ENCODE measurements at places on chromosomes 3 and 15.

GRCh38 chr3:124887177-124887931, at the start of gene ITGB5:
Gene ITGB5 (minus strand): TSS chr3:124887365. CDS start chr3:124887000, 365 bp downstream.
- DNase-seq = peak; percentile 36

GRCh38 chr3:129758785-129759320, 134.7 kb downstream of the TMCC1 start:
- no peak for DNase-seq

GRCh38 chr3:65483480-65483879, 555.2 kb downstream of the MAGI1 start:
- DNase-seq = no peak

DNA sequence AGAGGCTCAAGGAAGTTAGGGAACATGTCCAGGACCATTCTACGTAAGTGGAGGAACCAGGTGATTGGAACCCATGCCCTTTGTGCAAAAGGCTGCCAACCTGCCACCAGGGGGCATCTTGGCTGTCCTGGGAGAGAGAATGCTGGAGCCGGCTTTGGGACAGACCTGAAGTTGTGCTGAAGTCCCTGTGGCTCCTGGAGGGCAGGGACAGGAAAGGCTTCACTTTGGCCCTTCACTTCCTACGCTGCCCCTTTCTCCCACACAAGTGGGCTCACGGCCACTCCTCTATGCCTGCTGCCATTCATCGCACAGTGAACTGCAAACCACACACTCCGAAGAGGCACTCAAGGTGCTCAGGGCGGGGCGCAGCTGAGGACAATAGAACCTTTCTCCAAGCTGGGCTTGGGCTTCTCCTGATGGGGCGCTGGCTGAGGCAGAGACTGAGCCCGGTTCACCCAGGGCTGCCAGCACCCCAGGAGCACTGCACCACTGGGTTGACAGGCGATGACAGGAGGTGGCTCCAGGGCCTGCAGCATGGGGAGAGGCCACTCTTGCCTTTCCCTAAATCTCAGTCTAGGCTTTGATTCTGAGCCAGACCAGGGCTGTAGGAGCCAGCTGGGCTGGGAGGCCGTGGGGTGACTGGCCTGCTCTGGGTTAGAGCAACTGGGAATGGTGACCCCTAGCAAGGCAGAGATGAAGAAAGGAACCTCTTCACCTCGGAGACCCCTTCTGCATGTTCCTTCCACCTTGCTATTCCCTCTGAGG, 8.4 kb downstream of the SHF start:
- no peak for DNase-seq

- no peak for DNase-seq
These were observed 28.8 kb upstream of the KLF13 start for GRCh38 chr15:31297575-31298456.

DNA sequence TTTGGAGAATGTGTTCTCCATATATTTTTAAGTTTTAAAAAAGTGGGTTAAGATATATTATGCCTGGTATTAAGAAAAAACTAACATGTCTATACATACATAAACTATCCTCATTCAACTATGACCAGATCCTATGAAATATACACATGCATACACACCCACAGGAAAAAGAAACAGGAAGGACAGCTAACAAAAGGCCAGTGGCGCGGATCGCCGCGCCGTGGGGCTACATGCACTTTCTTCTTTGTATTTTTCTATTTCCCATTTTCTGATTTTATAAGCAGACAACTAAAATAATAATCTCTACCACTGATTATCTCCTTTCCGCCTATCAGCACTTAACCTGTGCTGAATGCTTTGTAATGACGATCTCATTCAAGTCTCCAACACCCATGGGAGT, 160.1 kb downstream of the OR4M2 start:
- no peak for DNase-seq

DNA sequence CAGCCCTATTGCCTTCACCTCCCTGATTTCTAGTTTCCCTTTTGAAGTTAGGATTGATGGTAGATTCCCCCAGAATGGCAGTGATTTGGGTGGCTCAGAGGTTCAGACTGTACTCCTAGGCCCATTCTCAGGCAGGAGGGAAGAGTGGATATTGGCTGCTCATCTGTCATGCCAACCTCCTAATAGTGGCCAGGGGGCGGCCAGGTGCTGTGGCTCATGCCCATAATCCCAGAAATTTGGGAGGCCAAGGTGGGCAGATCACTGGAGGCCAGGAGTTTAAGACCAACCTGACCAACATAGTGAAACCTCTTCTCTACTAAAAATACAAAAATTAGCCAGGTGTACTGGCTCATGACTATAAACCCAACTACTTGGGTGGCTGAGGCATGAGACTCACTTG, 11.3 kb downstream of the RRP9 start:
- no peak for DNase-seq

DNA sequence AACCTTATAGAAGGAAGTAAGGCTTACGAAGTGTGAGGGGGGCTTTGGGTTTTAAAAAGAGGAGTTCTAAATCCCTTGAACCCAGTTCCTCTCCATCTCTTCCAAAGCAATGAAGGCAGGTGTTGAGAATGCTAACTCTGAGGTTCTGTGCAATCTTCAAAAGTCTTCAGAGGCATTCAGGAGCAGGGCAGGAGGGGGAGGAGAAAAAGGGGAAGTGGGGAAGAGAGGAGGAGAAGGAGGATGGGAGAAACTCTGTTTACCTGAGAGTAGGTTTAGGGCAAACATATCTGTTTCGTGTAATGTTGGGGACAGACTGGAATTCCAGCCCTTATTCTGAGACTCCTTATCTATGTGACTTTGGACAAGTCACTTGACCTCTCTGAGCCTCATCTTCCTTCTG, 36.9 kb downstream of the FAM3D start:
- no peak for DNase-seq

- no peak for DNase-seq
These were observed 248.0 kb upstream of the CNTN3 start for GRCh38 chr3:74862476-74862875.

GRCh38 chr15:101652786-101653430, 727 bp upstream of the TM2D3 start:
- no peak for DNase-seq

- no peak for DNase-seq
These were observed 213.1 kb upstream of the LRRFIP2 start for GRCh38 chr3:37387462-37387861.

GRCh38 chr3:53843195-53844177, 2.7 kb downstream of the CHDH start:
- DNase-seq = no peak

- DNase-seq = no peak
These were observed 175.1 kb downstream of the PTPRG start for GRCh38 chr3:61736506-61736905.

- no peak for DNase-seq
These were observed 224.7 kb upstream of the SATB1 start for GRCh38 chr3:18649666-18650363.

DNA sequence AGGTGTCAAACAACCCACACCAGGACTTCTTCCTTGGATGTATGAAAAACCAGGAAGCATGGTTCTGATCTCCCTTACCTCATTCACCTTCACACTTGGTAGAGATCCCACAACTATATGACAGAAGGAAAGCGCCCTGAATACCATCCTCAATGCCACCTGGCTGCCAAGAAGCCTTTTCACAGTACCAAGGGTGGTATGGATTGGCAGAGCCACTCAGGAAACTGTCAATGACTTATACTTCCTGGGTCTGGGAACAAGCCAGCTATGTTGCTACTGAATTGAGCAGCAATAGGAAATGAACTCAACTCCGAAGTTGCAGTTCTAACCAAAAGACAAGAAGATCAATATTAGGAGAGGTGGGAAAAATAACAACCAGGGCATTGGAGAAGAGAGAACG, 72.5 kb upstream of the PSMD6 start:
- no peak for DNase-seq

GRCh38 chr15:68537506-68537905, 41.3 kb upstream of the CORO2B start:
- DNase-seq = no peak

DNA sequence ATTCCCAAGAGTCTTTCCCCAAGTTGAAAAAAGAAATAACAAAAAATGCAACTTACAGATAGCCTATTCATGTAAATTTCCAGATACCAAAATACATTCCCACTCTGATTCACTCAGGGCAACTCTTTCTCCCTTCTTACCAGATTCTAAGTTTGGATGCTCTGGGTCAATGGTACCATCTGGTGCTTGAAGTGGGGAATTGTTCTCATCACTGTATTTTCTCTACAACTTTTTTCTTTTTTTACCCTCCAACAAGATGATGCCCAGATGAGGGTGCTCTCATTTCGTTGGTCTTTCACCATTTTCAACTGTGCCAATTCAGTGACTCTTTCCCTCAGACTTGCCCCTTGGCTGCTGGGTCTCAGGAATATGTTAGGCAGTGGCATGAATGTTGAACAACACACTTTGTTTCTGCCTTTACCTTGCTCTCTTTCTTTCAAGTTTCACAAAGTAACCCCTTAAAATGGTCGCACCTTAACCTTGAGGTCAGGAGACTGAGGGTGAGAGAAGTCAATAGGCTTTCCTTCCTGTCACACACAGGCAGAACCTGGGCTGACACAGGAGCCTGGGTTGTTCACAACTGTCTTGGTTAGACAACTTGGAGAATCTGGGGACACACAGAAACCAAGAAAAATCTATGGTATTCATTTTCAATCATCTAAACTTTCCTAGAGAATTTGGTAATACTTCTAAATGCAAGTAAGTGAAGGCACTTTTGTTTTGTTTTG, 330.7 kb upstream of the SLCO3A1 start:
- DNase-seq = no peak

DNA sequence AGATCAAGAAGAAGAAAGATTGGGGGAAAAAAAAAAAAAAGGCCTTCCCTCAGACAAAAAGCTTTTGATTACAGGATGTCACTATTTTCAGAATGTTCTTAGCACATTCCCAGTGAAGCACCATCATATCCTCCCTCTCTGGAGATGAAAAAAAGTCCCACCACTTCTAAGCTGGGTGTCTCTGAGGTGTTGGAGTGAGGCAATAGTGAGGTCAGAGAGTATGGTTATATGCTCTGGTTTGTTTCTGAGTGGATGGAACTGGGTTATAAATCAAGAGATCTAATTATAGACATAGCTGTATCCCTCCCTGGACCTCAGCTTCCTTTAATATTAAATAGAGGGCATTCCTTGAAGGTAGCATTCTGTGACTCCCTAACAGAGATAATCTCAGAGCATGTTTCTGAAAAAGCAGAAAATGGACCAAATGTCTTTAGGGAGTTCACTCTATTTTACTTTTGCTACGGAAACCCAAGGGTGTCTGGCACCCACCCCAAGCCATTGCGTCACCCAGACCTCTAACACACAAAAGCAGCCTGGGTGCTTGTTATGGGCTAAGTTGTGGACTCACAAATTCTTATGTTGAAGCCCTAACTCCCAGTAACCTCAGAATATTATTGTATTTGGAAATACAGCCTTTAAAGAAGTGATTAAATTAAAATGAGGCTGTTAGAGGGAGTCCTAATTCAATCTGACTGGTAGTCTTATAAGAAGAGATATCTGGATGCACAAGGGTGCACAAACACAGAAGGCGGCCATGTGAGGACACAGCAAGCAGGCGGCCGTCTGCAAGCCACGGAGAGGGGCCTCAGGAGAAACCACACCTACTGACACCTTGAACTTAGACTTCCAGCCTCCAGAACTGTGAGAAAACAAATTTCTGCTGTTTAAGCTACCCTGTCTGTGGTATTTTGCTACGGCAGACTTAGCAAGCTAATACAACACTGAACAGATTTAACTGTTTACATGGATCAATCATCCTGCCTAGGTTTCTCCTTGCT, 81.5 kb downstream of the MB21D2 start:
- DNase-seq = no peak

- DNase-seq = no peak
These were observed 17.8 kb upstream of the ERICH6 start for GRCh38 chr3:150721285-150722130.

DNA sequence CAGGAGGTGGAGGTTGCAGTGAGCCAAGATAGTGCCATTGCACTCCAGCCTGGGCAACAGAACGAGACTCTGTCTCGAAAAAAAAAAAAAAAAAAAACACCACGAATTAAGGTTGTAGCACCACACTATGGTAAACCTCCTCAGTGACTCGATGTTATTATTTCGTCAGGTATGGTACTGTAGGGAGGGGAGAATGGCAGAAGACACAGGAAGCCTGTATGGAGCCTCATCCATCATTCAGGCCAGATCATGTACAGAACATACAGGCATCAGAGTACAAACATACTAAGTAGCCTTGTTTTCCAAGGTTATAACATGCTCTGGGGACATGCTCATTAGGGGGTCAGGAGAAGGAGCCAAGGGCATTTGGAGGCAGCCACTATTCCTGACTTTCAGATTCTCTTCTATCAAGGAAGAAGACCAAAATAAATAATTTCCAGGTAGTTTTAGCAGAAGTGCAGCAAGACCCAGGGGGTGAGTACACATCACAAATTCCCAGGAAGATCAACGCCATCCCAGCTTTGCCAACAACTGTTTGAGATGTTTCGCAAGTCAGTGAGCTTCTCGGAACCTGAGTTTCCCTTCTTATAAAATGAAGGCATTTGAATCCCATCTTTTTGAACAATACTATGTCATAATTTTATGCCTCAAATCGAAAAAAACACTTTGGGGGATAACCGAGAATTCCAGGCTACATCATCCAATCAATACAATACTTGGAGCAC, 79.8 kb downstream of the FOXP1 start:
- DNase-seq = peak; percentile 23

DNA sequence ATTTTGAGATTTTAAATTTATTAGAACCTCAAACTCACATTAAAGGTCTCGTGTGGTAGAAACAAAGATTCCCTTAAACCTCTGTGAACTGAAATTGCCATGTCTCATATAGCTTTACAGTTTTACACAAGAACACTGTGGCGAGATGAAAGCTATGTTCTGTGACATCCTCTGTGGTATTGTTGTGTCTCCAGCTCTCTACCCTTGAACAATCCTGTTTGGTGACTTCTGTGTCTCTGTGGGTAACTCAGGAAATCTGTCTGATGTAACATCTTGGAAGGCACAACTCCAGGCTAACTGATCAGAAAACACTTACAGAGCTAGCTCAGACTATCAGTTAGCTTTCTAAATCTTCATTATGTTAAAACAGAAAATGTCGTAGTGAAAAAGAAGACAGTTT, 318.8 kb upstream of the GBE1 start:
- no peak for DNase-seq

- DNase-seq = no peak
These were observed 57.2 kb upstream of the TOPAZ1 start for GRCh38 chr3:44184319-44184953.

GRCh38 chr15:65101411-65101890, 13.5 kb downstream of the UBAP1L start:
- no peak for DNase-seq

Data from BJ (cell line).